ENCODE measurements at places on chromosomes 2 and 18.
A peak's percentile ranks its signal among the peaks of the same experiment; 100 is the strongest.

- no peak for DNase-seq
These were observed 211.3 kb downstream of the CYP26B1 start for GRCh38 chr2:71936076-71937030.

- no peak for DNase-seq
These were observed 130.6 kb downstream of the FMNL2 start for GRCh38 chr2:152465541-152465940.

GRCh38 chr2:118202707-118203303 lies 114.5 kb downstream of the INSIG2 start:
- peak; percentile 56 for DNase-seq

DNA sequence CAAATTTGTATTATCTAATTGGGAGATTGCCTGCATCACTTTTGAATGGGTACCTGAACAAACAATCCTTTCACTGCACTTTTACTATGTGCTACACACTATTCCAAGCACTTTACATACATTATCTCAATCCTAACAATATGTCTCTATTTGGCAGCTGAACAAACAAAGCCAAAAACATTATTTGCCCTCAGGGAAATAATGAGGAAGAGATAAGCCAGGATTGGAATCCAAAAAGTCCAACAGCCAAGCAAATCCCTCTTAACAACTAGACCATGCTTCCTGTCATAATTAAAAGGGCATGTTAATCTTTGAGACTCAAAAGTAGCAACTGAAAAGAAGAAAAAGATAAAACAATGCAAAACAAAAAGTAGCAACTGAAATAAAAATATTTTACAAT lies 32.1 kb downstream of the RPRD1A start:
- no peak for DNase-seq

DNA sequence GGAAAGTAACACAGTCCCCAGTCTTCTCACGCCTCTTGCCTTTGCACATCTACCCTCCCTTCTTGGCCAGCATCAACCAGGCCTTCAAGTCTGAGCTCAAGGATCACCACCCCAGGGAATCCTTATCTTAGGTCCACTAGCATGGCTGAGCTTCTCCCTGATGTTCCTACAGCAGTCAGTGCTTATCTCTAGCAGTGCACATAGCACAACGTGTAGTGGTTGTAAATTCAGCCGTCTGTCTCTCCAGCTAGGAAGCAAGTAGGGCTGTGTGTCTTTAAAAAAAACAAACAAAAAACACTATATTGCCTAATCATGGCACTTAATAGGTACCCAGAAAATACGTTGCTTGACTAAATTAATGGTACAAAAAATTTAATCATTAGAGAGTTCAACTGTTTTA lies 29.2 kb downstream of the KCNG3 start:
- no peak for DNase-seq

DNA sequence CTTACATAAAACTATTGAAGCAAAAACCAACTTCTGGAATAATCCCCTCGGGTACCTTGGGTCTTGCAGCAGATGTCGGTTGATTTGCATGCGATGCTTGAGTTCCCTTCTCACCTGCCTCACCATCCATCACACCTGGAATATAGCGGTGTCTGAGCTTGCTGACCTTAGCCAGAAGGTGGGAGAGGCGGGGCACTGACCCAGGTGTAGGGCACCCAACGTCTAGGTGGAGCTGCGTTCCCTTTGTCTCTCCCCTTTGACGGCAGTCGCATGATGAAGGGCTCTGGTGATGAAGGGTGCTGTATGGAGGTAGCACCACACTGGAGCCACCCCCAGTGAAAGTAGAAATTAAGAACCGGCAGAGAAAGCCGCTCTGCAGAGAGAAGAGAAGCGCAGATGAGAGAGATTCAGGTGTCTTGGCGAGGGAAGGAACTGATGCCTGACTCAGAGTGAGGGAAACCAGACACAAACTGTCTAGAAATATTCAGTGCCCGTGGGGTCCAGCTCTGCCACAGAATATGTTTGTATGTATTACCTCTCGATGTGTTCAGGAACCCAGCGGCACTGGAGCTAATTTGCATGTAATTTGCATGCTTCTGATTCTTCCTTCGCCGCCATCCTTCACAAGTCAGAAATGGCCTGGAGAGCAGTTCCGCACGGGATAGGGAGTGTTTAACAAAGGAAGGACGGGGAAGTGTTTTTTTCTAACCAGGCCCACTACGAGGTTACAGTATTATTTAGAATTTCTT lies 19.4 kb upstream of the MBP start:
- DNase-seq = no peak

DNA sequence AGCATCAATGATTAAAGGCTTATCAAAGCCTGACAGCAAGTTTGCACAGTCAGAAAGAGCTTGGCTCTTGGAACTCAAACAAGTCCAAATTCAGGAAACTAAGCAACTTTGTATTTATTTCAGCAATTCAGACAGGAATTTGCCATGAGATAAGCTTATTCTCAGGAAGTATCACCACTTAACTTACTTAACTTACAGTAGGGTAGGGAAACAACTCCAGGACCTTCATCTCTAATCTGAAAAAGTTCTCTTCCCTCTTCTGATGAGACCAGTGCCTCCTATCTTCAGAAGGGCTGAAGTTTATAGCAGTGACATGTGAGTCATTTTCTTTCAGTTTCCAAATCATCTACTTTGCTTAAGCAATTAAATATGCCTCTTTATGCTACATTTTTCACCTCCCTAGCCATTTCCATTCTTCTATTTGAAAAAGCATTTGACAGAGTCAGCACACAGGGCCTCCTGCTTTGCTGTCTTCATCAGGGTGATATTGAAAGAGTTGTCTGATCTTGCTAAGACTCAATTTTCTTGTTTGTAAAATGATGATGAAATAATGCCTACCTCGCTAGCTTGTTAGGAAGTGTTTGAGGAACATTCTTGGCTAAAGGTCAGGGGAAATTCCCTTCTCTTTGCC lies 389.5 kb downstream of the RND3 start:
- DNase-seq = no peak

DNA sequence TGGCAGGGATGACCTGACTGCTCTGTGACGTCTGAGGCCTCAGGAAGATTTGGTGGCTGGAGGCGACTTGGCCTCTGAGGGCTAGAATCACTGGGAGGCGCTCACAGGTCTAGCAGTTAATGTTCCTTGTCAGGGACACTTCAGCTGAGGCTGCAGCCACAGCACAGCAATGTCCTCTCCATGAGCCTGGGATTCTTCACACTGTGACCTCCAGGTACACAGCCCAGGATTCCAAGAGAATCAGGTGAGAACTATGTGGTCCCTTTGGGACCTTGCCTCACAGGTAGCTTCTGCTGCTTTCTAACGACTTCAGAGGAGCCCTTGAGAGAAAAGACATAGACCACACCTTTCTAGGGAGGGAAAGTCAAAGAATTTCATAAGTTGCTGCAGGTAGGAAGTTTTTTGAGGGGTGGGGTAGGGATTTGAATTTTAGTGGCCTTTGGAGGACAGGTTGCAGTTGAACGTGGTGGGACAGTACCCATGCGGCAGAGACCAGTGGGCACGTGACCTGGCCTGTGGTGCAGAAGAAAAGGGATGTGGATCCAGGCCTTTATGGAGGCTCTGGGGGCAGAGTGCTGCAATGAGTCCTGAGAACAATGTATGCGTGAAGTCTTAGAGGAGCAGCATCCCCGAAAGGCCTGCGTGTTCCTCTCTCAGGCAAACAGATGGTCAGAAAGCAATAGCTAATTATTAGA lies 86.2 kb downstream of the LYPD1 start:
- DNase-seq = no peak

DNA sequence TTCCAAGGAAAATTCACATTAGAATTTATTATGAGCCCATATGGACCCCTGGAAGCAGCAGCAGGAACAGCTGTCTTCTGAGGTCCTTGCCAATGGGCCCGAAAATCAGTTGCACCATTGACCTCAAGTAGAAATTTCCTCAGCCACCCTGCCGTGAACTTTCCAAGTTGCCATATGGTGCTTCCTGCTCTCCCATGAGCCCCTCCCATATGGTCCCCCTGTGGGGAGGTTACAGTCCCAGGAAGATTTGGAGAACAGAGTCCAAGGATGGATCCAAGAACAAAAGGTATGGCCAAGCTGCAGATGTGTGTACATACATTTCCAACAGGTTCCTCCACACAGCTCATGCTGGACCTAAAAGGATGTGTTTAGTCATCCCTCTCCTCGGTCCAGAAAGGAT lies 34.6 kb downstream of the DIPK1C start:
- no peak for DNase-seq

DNA sequence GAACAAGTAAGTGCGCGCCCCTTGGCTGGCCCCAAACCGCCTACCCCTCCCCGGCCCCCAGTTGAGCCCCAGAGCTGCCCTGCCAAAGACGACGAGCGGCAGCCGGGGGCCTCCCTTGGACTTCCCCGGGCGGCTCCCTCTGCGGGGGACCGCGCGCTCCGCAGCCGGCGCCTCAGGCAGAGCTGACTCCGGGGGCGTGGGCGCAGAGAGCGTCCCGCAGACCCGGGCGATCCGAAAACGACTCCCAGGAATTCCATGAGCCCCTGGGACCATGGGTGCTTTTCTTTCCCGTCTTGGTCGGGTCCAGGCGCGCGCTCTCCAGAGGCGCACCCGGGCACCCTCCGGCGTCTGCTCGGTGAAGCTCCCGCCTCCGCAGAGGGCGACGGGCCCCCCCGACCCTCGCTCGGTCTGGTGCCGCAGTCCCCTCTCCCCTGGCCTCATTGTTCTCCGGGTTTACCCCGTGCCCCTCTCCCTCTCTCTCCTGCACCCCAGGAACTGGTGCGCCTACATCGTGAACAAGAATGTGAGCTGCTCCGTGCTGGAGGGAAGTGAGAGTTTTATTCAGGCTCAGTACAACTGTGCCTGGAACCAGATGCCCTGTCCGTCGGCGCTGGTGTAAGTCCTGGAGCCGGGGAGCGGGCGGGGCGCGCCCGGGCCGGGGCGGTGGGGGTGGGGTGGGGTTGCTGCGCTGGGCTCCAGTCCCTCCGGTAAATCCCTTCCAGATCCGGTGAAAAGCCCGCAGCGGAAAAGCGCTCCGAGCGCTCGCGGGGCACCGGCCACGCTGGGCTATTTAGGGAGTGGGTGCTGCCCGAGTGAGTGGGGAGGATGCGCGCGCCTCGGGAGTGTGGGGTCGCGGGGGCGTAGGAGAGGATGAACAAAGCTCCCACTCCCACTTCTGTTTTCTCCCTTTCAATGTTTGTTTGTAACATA lies 776 bp downstream of the EMILIN2 start:
- DNase-seq = peak; percentile 31

- no peak for DNase-seq
These were observed 152.3 kb upstream of the MMADHC start for GRCh38 chr2:149739883-149740265.

DNA sequence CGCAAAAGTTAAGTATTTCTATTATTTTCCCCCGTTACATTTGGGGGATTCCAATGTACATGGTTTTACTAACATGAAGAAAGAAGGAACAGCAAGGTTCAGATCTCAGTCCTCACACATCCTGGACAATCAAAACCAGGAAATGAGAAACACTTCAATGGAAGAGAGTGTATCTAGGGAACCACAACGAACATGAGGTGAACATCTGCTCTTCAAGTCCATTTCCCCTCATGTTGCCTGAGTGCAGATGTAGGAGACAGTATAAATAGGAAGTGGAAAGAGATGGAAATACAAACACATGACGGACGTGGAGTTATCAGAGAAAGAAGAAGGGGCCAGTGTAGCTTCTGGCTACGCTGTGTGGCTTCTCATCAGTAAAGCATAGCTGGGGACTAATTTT lies 52.6 kb downstream of the CHN1 start:
- no peak for DNase-seq

GRCh38 chr2:120111193-120111592 lies 98.3 kb downstream of the EPB41L5 start:
- no peak for DNase-seq
